Activated T-helper 9 cell treated with anti-CD3 and anti-CD28 coated beads, Interleukin-2, amount 50 U/mL, for 16 hours (primary cell): ENCODE measurements at places on chromosomes 4 and X.

GRCh38 chr4:106291678-106292077 lies 24.3 kb downstream of the TBCK start:
- DNase-seq, result no peak

DNA sequence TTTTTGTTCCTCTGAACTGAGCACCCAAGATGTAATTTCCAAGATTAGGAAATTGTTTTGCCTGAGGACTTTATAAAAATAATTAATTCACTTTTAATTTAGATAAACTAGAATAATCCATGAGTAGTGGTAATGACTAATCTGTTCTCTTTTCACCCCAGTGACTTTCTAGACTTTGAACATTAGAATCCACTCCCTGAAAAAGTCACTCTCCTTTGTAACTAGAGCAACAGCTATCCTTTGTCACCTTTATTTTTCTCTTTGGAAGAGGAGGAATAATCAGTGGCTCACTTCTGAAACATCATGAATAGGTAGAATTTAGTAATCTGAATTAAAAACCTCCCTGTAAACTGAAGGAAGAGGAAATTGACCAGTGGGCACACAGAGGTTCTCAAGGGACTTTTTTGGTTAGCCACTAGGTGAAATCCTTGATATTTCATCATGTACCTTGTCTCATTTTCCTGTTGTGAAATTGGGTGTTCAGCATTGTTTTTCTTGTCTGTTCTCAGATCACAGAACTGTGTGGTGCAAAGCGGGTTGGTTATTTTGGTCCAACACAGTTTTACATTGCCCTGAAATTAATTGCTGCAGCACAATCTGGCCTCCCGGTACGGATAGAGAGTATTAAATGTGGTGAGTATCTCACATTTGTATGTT lies 59.4 kb downstream of the REPS2 start:
- DNase-seq, result no peak

- no peak for DNase-seq
These were observed 50.4 kb downstream of the USP11 start for GRCh38 chrX:47283015-47283771.

- no peak for DNase-seq
These were observed 38.0 kb upstream of the CRMP1 start for GRCh38 chr4:5930876-5931275.

DNA sequence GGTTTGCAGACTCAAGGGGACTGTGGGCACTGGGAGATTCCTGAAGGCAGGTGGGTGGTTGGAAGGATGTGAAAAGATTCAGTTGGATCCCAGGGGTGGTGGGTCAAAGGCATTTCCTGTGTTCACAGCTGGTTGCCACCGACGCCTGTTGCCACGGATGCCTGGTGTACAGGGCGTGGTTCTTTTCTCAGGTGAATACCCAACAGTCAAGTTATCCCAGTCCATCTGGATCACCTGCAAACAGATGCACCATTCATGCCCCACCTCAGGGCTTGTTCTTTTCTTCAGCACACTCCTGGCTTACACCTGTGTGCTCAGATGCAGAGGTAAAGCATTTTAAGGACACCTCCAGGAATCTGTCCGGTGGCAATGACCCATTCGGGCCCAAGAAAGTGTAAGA lies 55.8 kb upstream of the SHOX start:
- no peak for DNase-seq

DNA sequence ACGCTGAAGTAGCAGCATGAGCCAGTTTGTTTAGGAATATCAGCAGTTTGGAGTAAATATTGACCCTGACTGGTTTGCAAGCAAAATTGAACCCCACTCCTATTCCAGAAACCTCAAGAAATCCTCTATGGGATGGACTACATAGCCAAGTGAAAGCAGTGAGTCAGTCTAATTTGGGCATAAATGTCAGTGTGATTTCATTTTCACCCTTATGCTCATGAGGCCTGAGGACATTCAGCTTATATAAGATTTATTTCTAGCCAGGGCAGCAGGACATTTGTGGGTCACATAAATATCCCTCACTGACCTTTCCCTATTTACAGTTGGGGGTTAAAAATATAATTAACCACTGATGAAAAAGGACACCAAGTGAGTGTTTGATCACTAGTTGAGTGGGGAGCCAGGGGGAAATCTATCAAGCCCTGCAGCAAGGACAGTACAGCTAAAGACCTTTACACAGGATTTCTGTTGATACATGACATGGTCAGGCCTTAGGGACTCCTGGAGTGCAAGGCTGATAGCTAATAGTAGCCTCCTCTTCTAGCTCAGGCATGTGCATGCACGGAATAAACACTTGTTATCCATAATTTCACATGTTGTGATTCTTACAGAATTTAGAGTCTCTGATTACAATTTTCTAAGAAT lies 996.9 kb upstream of the GRIA3 start:
- no peak for DNase-seq

- DNase-seq, result no peak
These were observed 153.1 kb upstream of the VCX start for GRCh38 chrX:7689791-7690412.

- no peak for DNase-seq
These were observed 8.6 kb downstream of the HMX1 start for GRCh38 chr4:8862800-8863685.

DNA sequence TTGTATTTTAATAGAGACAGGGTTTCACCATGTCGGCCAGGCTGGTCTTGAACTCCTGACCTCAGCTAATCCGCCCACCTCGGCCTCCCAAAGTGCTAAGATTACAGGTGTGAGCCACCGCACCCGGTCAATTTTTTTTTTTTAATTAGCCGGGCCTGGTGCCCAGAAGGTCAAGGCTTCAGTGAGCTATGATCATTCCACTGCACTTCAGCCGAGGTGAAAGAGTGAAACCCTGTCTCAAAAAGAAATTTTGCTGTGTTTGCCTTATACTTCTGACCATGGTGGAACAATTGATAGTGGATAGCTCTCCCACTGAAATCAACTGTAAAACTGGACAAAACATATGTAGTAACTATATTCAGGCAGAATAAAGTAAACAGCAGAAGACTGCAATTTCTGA lies 24.0 kb upstream of the SMIM14 start:
- DNase-seq, result no peak

GRCh38 chrX:12058087-12058486 lies 80.2 kb upstream of the FRMPD4 start:
- no peak for DNase-seq

- DNase-seq, result no peak
These were observed 39.5 kb upstream of the ZFX start for GRCh38 chrX:24110069-24110468.

DNA sequence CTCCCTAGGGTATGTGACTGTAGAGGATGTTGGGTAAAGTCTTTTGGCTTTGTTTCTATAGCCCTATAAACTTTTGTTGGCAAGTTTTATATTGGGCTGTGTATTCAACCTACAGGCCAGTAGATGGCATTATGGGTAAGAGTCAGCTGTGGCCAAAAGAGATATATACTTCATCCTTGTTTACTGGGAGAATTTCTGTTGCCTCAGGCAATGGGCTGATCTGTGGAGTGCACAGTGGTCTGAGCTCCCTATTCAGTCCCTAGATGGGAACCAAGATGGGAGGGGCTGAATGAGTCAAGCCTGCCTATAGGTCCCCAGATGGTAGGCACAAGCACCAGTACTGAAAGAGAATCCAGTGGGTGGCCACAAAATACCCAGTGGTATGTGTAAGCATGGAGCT lies 580.6 kb downstream of the EPHA5 start:
- DNase-seq, result no peak

DNA sequence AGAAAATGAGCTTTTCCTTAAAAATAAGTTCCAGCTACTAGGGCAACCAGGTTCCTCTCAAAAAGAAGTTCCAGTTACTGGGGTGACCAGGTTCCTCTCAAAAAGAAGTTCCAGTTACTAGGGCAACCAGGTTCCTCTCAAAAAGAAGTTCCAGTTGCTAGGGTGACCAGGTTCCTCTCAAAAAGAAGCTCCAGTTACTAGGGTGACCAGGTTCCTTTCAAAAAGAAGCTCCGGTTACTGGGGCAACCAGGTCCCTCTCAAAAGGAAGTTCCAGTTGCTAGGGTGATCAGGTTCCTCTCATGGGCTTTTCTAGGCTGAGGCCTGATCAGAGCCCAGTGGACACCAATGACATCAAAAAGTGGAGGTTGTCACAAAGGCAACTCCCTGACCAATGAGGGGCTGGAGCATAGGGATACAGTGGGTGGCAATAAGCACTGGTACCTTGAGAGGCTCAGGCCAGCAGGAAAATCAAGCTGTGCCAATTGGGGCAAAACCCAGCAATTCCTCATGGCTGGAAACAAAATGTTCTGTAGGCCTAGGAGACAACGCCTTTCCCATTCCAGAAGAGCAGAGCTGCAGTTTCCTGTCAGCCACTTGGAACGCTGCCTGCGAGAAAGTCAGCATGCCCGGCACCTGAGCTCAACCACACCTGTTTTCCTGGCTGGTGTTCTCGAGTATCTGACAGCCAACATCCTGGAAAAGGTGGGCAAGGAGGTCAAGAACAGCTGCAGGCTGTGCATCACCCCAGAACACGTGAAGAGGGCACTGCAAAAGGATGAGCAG lies 12.3 kb upstream of the SYTL5 start:
- no peak for DNase-seq

GRCh38 chrX:39308126-39308525 lies 506.9 kb downstream of the MID1IP1 start:
- no peak for DNase-seq

GRCh38 chr4:112210777-112211176 lies 20.8 kb upstream of the AP1AR start:
- no peak for DNase-seq

- DNase-seq, result no peak
These were observed 69.5 kb downstream of the IL15 start for GRCh38 chr4:141705747-141706377.

GRCh38 chr4:39699687-39700409 lies 1.9 kb downstream of the UBE2K start:
- DNase-seq, result no peak
